ENCODE measurements at places on chromosomes 7 and 10.

- DNase-seq: no peak
Measured at GRCh38 chr10:108631332-108631731, 1292.0 kb downstream of the XPNPEP1 start.

GRCh38 chr7:131071786-131072504, 255.7 kb upstream of the MKLN1 start:
- no peak for DNase-seq

DNA sequence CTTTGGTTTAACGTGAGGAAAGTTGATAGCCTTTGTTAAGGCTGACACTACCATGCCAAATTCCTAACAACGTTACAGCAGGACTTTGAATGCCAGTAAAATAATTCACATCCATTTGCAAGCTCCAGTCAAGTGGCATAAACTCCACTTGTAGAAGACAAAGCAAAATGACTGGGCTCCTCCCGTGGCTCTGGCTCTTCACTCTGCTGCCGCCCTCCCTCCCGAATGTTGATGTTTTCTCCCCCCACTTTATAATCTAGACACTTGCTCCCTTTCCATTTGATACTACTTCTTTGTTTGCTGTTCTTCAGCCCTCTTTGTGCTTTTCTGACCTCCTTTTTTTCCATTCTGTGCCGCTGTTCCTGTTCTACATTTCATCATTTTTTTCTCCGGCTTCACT, 22.8 kb upstream of the ITGB8 start:
- DNase-seq: no peak

DNA sequence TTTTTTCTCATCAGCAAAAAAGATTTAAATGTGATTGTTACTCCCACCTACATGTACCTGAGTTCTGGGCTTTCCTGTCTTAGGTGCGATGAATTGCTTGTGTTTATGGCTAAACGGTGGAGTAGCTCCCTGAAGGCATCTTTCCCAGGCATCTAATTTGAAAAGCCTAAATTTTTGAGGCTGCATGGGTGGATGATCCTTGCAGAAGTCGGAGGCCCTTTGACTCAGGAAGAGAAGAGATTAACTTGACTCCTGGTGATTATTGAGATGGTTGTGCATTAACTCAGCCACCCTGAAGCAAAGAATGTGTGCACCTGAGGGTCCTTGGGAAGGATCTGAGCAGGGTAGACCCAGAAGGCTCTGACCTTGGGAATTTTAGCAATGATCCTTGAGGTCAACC, 155.6 kb upstream of the SEMA3C start:
- DNase-seq: no peak

DNA sequence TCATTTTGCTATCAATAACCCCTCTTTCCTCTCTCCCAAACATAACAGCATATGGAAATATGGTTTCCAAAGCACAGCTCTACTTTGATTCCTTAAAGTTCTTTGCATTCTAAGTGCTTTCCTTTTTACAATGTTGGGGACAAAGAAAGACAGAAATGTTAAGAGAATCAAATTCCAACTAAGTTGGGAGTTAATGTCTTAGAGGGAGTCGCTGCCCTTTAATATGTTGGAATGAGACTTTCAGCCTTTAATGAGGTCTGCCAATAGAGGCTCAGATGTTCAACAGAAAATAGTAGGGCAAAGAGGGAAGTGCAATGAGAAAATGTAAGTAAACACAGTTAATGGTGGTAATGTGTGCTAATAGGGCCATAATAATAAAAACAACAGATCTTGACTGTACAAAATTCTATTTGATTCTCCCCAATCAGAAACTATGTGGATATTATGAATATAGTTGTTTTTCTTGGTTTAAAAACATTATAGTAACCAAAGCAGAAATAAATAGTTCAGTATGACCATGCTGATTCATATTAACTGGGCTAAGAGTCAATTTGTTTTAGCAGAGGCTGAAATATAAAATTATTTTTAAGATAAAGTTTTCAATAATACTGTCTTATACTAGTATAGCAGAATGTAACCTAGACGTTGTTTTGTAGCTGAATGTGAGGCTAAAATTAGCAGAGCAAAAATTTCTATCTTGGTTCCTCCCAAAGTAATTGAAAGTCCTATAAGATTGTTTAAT, 10.3 kb downstream of the HYCC1 start:
- DNase-seq: no peak

DNA sequence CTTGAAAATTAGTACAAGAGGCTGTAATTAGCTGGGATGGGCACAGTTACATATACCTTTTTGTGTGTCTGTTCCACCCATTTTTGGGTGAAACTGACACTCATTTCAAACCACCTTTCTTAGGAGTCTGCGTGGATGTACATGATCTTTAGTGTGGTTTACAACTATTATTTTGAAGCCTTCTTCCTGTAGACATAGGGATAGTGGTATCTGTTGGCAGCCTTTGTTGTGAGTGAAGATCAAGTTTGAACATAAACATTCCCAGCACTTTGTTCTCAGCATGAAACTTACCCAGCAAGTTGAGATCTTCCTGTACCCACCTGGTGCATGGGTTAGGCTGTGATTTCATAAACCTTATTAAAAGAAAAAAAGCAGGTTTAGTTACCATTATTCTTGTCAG, 2.0 kb downstream of the BAG3 start:
- DNase-seq: no peak

Measured in tibial artery (tissue), 4 donors.